ENCODE measurements at places on chromosomes 13 and 19.
A peak's percentile ranks its signal among the peaks of the same experiment; 100 is the strongest.

- DNase-seq, result no peak
Measured at GRCh38 chr13:29021311-29021710, 201.2 kb downstream of the MTUS2 start.

- peak; percentile 82 for DNase-seq
Measured at GRCh38 chr19:40529093-40529954, 47.3 kb upstream of the SHKBP1 start.

DNA sequence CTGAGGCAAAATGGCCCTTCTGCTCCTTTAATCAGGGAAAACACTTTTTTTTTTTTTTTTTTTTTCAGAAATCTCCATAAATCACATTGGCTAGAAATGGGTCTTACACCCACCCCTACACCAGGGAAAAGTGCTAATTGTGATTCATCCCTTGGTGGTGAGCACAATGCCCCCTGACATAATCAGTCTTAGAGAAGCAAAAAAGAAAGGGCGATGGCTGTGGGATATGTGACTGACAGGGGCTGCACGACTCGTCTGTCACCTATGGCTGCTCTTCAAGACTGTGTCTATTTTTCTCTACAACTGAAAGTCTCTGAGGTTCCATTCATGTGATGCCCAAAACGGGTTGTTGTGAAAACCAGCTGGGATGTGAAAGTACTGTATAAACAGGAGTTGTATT lies 3.6 kb upstream of the GPC6 start:
- no peak for DNase-seq

DNA sequence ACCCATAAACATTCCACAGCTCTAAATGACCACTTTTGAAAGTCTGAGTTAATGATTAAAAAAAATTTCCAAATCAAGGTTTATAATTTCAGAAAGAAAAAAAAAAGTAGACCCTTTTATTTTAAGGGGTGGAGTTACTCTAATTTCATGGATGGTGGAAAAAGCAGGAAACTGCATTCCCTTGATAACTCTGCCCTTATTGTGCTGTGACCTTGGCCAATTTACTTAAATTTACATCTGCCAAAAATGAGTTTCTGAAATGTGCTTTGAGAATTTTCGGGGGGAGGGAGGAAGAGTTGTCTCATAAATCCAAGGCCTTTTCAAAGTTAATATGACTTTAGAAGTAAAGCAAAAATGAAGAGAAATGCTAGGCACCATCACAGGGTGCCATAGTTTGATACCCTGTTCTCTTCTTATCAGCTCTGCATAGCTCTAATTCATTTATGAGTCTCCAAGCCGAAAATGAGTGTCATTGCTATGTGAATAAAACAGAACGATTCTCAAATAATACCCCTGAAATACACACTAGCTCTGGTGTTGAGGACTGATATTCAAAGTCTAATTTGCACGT lies 367.0 kb downstream of the DACH1 start:
- DNase-seq, result no peak

- peak; percentile 22 for DNase-seq
Measured at GRCh38 chr19:17420475-17420924, 653 bp downstream of the MVB12A start.

DNA sequence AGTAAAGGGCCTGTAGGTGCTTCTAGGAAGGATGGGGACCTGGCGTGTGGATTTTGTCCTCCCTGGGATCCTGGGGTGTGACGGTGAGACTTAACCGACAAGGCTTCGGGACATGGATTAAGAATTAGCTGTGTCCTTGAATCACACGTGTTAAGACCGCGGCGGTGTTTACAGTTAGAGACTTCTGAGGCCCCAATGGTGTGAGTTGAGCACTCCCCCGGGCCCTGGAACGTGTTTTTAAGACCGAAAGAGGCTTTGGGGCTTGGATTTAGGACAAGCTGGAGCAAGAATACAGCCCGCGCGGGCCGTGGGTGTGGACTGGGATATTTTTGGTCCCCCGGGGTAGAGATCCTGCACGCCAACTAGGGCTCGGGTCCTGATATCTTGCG lies 1.2 kb upstream of the SLC27A1 start:
- no peak for DNase-seq

- DNase-seq, result peak; percentile 32
Measured at GRCh38 chr19:6524311-6524710, 6.5 kb upstream of the TNFSF9 start.

DNA sequence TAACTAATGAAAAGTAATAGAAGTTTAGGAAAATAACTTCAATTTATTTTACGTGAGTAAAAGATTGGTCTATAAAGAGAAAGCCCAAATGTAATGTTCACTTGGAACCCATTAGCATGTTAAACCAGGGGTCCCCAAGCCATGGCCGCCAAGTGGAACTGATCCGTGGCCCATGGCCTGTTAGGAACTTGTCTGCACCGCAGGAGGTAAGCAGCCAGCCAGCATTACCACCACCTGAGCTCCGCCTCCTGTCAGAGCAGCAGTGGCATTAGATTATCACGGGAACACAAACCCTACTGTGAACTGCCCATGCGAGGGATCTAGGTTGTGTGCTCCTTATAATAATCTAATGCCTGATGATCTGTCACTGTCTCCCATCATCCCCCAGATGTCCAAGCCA lies 818.7 kb upstream of the GPC6 start:
- DNase-seq, result no peak

GRCh38 chr19:56837004-56837403 lies 3.5 kb downstream of the PEG3 start:
- no peak for DNase-seq

- peak; percentile 8 for DNase-seq
Measured at GRCh38 chr13:99280166-99280565, 22.0 kb upstream of the GPR18 start.

DNA sequence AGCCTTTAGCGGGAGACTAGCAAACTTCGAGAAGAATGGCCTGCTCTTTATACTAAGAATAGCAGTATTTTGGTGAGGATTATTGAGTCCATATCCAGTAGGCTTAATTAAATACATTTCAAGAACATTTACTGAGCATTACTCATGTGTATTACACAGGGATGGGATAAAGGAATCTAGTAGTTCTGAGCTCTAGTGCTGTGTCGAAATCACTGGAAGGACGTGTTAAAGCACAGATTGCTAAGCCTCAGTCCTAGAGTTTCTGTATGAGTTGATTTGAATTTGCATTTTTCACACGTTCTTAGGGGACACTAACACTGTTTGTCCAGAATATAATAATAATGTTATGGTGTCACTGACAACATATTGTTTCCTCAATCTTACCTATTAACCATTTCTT lies 9.0 kb downstream of the ZNF302 start:
- DNase-seq, result no peak

GRCh38 chr19:46115396-46116106 lies 8.9 kb downstream of the IGFL3 start:
- peak; percentile 55 for DNase-seq

GRCh38 chr19:7159105-7159933 lies 89.8 kb downstream of the ZNF557 start:
- DNase-seq, result peak; percentile 93

DNA sequence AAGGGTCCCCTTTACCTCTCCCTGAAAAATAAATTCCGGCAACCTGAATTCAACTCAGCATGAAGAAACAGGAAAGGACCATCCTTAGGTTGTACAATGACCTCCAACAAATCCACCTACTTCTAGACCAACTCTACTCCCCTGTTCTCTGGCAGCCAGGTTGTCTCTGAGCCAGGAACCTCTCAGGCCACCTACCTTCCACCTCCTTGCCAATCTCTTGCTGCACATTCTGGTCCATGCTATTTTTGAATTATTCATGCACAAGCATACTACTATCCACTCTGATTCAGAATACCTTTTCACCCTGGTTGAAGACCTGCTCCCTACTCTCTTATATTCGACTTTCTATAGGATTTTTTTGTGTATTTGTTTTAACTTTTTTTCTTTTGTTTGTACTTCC lies 415.0 kb upstream of the ZNF507 start:
- DNase-seq, result no peak

GRCh38 chr13:24224232-24224680 lies 63.7 kb downstream of the SPATA13 start:
- no peak for DNase-seq

- DNase-seq, result no peak
Measured at GRCh38 chr19:55160986-55161365, 3.4 kb upstream of the TNNI3 start.

GRCh38 chr13:34357435-34358232 lies 539.7 kb downstream of the RFC3 start:
- DNase-seq, result peak; percentile 67

- DNase-seq, result peak; percentile 3
Measured at GRCh38 chr13:29081697-29082440, 261.7 kb downstream of the MTUS2 start.

GRCh38 chr19:8500158-8500557 lies 2.3 kb downstream of the PRAM1 start:
- no peak for DNase-seq

DNA sequence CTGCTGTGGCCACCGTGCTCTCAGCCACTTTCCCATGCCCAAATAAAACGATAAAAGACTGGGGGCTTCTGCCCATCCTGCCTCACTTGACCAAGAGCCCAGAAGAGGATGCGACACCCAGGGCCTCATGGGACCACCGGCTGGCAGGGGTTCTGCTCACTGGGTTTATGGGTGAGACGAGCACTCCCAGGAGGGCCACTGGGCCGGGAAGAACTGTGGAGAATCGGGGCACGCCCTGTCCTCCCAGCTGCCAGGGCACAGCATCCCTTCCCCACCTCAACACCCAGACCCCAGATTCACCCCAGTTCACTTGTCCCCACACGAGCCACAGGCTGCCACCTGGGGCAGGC lies 4.7 kb upstream of the F10 start:
- DNase-seq, result no peak

DNA sequence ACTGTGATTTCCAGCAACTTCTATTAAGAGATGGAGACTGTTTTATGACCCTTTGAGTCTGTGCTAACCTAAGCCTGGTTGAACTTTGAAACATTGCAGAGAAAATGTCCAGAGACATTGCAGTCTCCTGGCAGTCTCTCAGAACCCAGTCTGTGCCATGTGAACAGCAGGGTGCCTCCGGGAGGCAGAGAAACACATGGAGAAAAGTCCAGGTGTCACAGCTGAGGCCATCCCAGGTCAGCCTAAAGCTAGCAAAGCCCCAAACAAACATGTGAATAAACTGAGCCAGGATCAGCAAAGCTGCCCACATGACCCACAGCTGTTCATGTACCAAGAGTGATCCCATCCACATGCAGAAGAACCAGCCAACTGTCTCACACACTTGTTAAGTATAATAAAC lies 7.8 kb downstream of the CYP4F11 start:
- no peak for DNase-seq

GRCh38 chr13:77716692-77717091 lies 19.2 kb downstream of the SLAIN1 start:
- DNase-seq, result no peak

- DNase-seq, result no peak
Measured at GRCh38 chr13:113145911-113146598, 12.4 kb upstream of the PROZ start.

GRCh38 chr19:35959040-35959967 lies 23.1 kb downstream of the LRFN3 start:
- no peak for DNase-seq

DNA sequence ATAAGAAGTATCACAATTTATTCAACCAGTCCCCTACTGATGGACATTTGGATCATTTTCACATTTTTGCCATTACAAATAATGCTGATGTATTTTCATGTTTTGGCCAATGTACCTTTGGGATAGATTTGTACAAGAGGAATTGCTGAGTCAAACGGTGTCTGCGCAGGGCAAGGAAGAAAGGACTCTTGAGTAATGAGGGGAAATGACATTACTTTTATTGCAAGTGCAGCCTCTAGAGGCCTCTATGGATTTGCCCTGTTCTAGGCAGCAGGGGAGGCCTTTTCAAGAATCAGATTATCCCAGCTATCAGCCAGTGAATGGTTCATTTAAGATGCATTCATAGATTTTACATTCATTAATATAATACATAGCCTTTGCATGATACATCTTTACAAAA lies 32.9 kb upstream of the GTF3A start:
- DNase-seq, result no peak

DNA sequence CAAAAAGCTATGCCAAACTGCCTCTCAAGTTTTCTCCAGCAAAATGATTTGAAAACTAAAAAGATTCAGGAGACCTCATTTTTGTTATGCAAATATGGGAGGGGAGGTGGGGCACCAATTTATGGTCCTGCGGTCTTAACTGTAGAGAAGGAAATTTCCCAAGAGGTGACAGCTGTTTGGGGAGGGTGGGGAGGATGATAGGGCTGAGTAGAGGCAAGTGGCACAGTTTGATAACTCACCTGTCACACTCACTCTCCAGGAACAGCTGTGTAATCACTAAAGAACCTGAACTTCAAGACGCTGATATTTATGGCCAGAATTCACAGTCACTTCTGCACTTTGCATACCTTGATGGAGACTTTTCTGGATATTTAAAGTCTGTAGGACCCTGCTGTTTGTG lies 232.9 kb upstream of the STARD13 start:
- DNase-seq, result no peak

DNA sequence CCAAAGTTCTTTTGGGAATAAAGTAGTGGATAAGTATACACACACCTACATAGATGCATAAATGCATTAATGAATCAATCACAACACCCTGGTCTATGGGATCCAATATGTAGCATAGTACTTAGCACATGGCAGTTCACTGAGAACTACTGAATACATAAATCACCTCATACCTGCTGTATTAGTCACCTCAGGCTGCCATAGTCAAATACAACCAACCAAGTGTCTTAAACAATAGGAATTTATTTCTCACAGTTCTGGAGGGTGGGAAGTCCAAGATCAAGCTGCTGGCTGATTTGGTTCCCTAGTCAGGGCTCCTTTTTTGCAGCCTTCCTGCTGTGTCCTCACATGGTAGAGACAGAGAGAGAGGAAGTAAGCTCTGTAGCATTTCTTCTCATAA lies 228.2 kb downstream of the NHLRC3 start:
- peak; percentile 38 for DNase-seq

GRCh38 chr19:20414120-20414519 lies 151.5 kb downstream of the ZNF737 start:
- DNase-seq, result no peak

DNA sequence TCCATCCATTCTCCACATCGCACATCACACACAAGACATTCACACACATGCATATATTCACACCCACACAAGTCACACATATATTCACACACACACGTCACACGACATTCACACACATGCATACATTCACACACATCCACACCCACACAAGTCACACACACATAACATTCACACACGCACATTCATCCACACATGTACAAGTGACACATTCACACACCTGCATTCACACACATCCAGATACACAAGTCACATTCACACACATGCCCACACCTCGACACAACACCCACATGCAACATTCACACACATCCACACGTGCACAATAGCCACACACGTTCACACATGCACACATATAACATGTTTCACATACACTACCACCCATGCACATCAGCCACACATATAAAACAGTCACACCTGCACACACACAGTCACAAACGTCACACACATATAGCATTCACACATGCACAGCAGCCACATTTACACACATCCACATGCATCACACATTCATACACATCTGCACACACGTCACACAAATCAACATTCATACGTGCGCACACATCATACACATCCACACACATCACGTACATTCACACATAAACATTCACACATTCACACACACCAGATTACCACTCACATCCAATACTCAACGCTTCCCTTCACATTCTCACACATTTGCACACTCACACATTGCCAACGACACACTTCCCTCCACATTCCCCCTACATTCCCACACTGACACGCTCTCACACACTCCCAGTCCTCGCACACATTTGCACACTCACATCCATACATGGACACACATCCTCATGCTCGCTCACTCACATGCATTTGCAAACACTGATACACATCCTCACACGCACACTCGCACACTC lies 41.0 kb downstream of the ANKRD10 start:
- DNase-seq, result no peak
